ENCODE measurements at places on chromosomes 6 and 20.

- DNase-seq, result peak; percentile 30
These were observed 43.9 kb upstream of the NOL4L start for GRCh38 chr20:32628960-32629530.

DNA sequence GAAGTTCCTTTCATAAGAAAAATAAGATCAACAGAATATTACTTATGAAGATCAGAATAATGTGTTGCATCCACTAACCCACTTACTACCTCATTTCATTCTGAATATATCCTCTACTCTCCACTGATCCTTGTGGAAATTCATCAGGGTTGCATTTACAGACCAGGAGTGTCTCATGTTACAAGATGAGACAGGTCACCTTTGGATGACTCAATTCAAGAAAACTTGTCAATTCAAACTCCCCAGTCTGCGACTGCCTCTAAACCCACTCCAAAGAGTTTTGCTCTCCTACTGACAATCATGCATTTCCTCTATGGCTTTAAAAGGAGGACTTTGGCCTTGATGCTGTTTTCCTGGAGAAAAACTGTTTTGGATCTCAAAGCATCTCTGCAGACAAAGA is 68.4 kb downstream of the ID4 start:
- no peak for DNase-seq

- no peak for DNase-seq
These were observed 43.1 kb downstream of the SYNJ2 start for GRCh38 chr6:158024566-158025297.

DNA sequence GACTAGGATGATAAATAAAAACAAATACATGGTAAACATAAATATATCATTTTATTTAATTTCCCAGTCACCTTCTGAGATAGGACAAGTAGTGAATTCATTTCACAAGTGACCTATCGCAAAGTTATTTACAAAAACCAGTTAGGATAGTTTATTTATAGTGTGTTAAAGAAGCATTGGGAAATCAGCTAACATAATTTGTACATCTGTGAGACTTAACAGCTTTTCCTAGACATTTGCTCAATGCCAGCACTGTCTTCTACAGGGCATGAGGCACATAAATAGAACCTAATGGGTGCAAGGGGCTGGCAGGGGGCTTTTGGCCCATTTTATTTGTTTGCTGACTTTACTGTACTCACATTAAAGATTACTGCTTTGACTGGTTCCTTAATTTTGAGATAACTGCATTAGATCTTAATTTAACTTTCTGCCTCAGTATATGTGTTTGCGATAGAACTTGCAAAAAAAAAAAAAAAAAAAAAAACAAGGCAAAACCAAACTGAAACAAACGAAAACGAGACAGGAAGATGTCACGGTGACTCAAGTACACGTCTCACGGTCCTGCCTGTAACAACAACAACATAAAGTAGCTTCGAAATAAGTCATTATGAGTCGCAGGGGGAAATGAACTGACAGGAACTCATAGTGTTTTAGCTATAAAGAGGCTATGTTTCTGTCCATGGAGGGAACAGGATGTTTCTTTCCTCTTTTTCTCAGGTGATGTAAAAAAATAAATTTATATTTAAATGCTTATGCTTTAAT is 133.7 kb upstream of the GMDS start:
- no peak for DNase-seq

DNA sequence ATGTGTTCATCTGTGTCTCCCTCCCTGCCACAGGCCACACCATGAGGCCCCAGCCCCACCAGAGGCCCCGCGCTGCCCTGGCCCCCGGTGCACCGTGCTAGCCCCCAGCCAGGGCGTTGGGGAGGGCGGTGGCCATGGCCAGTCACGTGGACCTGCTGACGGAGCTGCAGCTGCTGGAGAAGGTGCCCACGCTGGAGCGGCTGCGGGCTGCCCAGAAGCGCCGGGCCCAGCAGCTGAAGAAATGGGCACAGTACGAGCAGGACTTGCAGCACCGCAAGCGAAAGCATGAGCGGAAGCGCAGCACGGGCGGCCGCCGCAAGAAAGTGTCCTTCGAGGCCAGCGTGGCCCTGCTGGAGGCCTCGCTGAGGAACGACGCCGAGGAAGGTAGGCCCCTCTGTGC is 30.3 kb downstream of the PPP1R16B start:
- DNase-seq, result no peak

GRCh38 chr6:137165375-137166246 is 7.8 kb downstream of the IL22RA2 start:
- peak; percentile 24 for DNase-seq

DNA sequence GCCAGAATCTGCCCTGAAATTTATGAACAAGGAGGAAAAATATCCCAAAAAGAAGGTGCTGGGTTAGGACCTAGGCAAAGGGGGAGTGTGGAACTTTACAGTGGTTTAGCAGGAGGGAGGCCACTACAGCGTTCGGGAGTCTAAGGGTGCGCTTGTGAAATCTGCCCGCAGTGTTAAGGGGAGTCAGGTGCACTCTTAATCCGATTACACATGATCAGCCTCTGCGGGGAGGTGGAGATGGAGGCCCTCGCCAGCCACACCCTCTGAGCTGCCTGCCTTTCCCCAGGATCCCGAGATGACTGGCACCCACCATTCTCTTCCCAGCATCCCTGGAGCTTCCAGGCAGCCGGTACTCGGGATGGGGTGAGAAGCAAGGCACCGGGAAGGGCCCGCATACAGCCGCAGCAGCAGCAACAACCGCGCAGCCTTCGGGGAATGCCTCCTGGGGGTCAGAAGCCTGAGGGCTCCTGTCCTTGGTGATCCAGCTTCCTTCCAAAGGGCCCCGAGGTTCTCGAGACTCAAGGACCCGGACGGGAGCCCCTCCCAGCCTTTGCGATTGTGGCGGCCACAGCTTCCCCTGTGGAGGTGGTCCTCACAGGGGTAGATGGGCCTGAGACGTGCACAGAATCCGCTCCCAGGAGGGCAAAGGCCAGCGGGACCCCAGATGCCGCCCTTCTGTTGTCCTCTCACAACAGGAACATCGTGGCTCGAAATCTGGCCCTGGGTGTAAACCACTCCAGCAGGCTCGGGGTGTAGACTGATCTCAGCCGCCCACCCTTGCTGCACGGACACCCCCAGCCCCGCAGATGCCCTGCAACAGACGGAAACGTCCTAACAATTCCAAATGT is 57.3 kb upstream of the CST7 start:
- DNase-seq, result no peak

- no peak for DNase-seq
These were observed 11.4 kb downstream of the FAM184A start for GRCh38 chr6:119067091-119067490.

DNA sequence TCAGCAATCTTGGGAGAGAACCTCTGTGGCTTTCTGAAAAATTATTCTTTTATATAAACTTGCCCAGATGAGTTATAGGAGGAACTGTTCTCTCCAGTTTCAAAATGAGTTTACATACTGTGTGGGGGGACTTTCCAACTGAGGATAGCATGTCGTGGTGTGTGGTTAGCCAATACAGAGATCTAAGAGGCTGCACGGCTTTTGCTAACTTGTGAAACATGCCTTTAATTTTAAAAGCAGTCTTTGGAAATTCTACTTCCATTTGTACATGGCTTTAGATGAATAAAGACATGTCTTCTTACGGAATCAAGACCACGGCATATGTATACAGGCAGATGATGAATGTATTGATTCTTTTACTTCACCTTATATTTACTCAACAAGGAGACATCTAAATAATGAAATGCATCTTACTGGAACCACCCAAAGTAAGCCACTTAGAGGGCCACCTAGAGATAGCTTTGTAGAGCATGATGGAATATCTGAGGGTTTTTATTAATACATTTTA is 39.8 kb downstream of the HIVEP1 start:
- DNase-seq, result no peak

- DNase-seq, result peak; percentile 56
These were observed 29.0 kb downstream of the MOCS3 start for GRCh38 chr20:50987493-50988210.

GRCh38 chr20:17202673-17203072 is 24.2 kb upstream of the PCSK2 start:
- DNase-seq, result no peak

- DNase-seq, result no peak
These were observed 87.1 kb upstream of the POU3F2 start for GRCh38 chr6:98747273-98747672.

- no peak for DNase-seq
These were observed 26.8 kb downstream of the ZNF831 start for GRCh38 chr20:59190466-59190865.

DNA sequence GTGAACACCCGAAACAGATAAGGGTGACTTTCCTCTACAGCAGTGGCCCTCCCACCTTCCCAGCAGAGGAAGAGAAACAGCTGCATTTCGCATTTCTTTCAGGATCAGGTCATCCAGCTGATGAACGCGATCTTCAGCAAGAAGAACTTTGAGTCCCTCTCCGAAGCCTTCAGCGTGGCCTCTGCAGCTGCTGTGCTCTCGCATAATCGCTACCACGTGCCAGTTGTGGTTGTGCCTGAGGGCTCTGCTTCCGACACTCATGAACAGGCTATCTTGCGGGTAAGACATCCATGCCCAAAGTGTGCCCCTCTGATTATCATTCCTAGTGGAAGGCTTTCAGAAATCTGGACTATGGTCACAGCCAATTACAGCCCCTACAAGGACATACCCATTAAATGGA is 27.8 kb upstream of the MROH8 start:
- no peak for DNase-seq

DNA sequence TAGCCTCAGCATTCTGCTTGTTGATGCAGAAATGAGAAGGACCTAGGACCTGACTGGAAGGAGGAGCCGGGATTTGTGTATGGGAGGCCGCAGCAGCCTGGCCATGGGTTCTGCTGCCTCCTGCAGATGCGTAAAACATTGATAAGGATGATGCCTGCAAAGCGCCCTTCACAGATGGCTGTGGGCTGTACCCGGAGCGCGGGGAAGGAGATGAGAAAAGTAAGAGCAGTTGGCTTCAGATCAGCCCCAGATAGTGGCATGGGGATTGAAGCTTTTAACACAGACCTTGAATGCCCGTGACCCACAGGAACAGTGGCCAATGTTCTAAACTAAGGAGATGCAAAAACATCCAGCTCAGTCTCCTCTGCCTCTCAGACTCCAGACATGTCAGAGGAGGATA is 136.4 kb upstream of the KCNG1 start:
- DNase-seq, result no peak

DNA sequence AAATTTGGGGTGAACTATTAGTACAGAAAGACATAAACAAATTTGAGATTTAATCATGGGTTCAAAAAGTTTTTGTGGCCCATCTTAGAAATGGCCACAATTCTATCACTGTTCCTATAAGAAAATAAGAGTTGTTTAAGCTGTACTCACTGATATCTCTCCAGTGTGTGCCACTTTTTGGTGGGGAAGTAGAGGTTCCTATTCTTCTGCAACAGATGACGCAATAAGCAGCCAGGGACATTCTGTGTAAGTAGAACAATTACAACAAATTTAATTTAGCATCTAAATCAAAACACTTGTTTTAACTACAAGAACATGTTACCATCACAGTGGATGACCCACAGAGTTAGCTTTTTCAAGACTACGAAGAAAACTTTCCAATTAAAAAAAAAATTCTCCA is 9.9 kb downstream of the SERAC1 start:
- no peak for DNase-seq

- DNase-seq, result no peak
These were observed 26.4 kb downstream of the LY86 start for GRCh38 chr6:6614983-6615349.

DNA sequence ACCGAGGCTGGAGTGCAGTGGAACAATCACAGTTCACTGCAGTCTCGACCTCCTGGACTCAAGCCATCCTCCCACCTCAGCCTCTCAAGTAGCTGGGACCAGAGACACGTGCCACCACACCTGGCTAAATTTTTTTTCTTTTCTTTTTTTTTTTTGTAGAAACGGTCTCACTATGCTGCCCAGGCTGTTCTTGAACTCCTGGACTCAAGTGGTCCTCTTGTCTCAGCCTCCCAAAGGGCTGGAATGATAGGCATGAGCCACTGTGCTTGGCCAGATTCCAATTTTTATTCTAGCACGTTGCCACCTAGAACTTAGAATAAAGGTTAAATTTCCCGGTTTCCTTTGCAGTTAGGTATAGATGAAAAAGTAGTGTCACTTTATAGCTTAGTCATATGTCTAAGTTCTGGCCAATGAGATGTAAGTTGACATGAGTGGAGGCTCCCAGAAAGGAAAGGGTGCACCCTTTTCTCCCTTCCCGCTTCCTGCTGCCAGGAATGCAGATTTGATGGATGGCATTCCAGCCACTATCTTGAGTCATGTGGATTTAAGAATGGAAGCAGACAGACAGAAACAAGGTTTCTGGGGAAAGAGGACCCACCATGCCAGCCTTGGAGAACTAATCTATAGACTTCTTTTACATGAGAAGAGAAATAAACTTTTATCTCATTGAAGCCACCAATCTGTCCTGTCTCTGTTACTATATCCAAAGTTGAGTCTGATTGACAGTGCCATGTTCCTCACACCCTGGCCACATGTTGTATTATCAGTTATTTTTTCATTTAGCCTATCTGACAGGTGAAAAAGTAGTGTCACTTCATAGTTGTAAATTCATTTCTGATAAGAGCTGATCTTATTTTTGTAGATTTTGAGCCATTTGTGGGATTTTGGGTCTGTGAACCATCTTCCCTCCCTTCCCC is 60.6 kb upstream of the NCOA3 start:
- no peak for DNase-seq

DNA sequence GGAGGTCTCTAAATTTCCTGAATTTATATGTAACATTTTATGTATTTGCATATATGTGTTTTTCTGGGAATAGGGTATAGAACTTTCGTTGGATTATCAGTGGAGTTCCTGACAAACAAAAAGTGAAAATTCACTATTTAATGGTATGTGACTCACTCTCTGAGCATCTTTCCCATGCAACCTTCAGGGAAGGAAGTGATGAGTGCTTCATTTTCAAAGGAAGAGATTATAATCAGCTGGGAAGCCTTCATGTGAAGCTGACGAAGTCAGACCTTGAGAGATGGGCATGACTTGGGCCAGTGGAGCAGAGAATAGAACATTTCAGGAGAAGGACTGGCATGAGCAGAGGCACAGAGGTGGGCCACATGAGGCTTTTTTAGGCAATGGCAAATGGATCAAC is 72.7 kb downstream of the FAXC start:
- DNase-seq, result no peak

DNA sequence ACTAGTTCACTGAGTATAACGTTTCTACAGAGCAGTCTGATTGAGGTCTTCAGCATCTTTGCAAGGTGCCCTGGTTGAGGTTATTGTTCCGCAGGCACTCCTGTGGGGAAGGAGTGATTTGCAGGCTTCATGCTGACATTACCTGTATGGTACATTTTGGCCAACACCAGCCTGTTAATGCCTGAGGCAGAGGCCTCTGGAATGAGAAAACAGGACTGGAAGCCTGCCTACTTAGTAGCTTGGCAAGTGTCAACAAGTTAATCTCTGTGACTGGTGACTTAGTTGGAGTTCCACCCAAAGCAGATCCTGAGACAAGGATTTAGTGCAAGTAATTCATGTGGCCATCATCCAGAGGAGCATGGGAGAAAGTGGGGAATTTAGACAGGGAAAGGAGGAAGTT is 24.6 kb downstream of the MAS1 start:
- DNase-seq, result no peak
